ENCODE measurements at places on chromosomes 4 and X.

GRCh38 chrX:48937054-48937907 is 18.5 kb upstream of the PIM2 start:
- peak; percentile 49 for DNase-seq

DNA sequence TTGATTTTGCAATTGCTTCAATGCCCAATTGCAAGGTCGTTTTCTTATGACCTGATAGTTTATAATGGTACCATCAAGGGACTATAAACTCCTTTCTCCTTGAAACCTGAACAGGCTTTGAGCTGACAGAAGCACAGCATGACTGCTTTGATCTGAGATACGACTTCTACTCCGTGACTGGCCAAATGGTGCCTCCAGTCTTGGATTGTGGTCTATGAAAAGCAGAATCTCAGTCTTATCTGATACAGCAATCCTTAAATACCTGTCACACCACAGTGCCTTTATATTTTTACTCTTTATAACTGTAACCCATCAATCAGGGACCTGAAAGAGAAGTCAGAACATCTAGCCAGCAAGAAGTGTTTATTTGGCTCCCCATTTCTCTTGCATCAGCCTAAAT is 93.1 kb downstream of the DOCK11 start:
- no peak for DNase-seq

GRCh38 chr4:25401066-25401465 is 24.0 kb downstream of the ANAPC4 start:
- DNase-seq: peak; percentile 46

- DNase-seq: no peak
These were observed 6.2 kb downstream of the JADE3 start for GRCh38 chrX:46918434-46918833.

- DNase-seq: no peak
These were observed 133.2 kb upstream of the CT83 start for GRCh38 chrX:116596010-116596409.

DNA sequence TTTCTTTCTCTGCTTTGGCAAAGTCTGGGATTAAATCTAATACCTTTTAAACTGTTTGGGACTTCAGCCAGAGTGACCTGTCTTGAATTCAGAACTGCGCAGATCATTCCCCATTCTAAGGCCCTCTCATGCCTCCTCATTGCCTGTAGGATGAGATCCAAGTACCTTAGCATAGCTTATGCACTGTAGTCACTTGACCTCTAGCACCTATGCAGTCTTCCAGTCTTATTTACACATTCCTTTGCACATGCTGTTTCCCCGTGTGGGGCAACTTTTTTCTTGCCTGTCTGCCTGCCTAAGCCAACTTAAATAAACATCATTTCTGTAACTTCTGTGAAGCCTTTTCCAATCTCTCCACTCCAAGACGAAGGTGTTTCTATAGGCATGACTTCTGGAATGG is 68.4 kb downstream of the AR start:
- DNase-seq: no peak

GRCh38 chr4:146175541-146176453 is at the start of gene LSM6:
TSS of gene LSM6 (plus strand) at chr4:146175718. CDS start at chr4:146182922, 7,204 bp downstream.
- DNase-seq: peak; percentile 92

DNA sequence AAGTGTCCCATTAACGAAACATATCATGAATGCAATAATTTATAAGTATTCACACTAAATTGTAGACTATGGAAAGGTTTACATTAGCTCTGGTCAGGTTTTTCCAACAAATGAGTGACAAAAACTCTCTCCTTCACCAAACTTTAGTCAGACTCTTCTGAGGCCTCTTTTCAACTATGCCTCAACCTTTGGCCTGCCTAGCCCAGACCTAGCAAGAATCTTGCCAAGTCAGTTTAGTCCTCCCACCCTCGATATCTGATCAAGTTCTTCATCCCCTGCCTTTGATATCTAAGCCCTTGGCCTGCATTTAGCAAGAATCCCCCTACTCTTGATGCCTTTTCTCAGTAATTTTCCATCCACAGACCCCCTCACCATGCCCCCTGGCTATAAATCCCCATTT is 37.9 kb downstream of the CCDC158 start:
- DNase-seq: no peak

DNA sequence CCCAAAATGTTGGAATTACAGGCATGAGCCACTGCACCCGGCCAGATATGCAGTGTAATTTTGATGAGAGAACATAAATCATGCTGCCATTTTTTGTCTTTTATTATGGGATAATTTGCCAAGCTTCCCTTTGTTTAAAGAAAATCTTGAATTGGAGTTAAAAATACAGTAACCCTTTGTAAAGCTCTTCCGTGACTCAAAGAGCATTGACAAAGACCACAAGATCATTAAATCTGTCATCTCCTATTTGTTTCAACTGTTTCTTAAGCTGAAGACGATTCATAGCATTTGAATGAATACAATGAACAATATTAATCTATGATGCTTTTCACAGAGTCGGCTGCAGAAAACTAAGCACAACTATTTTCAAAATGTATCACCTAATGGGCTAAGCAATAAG is 132.6 kb downstream of the ANAPC4 start:
- DNase-seq: no peak

- peak; percentile 94 for DNase-seq
These were observed 75.0 kb downstream of the MGST2 start for GRCh38 chr4:139740531-139741041.

GRCh38 chr4:112532267-112532666 is 16.3 kb upstream of the NEUROG2 start:
- peak; percentile 43 for DNase-seq

DNA sequence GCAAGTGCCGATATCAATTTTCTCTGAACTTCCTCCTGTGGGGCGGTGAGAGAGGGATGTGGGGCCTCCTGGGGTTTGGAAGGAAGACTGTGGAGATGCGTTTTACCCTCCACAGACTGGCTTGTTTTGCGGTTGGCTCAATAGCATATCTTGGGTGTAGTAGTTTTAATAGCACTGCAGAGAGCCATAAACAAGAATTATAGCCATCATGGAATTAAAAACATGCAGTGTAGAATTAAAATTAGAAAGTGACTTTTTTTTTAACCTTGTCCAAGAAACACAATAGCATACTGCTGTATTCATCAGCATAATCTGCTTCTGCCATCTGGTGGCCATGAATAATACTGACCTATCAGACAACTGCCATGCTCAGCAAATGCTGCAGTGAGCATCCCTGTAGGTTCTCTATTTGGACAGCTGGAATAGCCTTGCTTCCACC is 47.3 kb upstream of the SCML1 start:
- peak; percentile 59 for DNase-seq

DNA sequence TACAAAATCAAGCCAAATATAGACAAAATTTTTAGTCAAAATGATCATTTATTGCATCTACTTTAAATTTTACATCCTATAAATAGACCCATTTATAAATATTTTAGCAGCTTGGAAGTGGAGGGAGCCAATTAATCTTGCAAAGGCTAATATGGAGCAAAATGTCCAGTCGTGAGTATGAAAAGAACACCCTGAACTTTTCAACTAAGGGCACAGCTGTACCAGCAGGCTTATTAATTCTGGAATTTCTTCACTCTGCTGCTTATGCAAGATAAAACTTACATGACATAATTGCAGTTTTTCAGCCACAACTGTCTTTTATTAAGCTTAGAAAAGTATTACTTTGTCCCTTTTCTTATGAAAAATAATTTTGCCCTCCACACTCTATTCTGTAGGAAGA is 22.9 kb upstream of the USP53 start:
- no peak for DNase-seq

GRCh38 chr4:179352221-179352620 is 1910.0 kb upstream of the AGA start:
- DNase-seq: no peak

DNA sequence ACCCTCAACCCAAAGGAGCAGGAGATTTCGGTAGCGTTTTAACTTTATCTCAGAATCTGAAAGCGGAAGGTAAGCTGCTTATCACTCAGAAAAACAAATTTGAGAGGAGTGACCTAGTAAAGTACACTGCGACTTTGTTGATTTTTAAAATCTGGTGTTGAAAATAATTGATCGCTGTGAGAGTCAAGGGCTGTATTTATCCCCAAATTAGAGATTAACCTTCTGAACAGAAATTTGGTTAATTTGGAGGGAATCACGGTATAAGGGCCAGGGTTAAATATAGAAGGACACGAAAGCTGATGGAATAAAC is 212 bp downstream of the CLCN4 start:
- DNase-seq: peak; percentile 42

DNA sequence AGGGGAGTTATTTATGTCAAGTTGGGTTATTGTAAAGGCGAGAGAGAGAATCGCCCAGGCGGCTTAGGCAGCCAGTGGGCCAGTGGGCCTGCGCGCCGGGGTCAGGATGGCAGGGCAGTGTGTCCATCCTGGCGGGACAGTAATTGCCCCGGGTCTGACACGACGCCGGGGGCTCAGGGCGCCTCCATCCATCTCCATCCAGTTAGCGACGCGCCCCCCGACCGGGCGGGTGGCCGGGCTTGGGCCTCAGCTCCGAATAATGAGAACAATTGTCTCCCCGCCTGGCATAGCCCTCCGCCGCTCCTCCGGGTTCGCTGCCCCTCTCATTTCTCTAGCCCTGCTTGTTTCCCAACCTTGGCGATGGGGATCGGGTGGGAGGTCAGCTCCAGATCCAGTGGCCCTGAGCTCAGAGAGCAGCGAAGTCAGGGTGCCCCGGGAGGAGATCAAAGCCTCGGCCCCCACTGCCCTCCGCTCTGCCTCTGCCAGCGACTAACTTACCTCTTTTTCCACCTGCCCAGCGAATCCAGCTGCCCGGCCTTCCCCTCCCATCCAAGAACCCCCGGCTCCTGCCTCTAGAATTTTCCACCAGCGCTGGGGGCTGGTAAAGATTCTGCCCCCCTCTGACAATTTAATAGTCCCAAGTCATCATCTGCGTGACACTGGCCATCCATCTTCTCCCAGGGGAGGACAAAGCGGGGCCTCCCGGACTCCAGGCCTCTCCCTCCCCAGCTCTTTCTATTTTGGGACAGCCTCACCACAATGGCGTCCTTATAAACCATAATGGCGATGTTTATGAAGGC is 56.9 kb upstream of the TMEM33 start:
- no peak for DNase-seq

DNA sequence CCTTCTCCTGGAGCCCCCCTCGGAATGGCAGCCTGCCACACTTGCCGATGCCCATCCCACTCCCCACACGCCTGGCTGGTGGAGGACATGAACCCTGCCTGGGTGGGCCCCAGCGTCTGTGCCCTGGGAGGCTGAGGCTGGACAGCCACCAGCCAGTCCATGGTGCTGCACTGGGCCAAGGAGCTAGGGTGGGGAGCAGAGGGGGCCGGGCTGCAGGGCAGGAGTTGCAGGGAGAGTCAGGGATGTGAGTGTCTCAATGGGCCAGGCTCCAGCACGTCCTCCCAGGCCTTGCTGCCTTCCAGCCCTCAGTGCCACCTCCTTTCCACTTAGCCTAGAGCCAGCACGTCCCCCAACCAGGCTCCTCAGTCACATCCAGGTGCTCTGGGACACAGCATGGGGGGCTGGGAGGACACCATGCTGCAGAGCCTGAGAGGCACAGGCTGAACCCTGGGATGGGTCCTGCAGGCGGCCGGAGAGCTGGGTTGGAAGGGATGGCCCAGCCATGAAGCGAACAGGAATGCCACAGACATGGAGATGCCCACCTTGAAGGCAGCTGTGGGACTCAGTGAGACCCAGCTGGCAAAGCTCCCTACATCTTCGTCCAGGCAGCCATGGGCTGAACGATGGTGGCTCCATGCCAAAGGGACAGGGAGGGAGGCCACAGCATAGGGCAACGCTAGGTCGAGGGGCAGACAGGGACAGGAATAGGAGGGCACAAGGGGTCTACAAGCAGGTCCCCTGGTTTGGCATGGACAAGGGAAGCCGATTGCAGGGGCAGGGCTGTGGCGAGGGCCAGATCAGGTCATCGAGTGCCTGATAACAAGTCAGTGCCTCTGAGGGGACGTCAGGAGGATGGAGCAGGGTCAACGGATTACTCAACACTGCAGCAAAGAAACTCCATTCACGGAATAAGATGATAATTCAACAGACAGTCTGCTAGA is 30.1 kb upstream of the MXD4 start:
- DNase-seq: peak; percentile 47

DNA sequence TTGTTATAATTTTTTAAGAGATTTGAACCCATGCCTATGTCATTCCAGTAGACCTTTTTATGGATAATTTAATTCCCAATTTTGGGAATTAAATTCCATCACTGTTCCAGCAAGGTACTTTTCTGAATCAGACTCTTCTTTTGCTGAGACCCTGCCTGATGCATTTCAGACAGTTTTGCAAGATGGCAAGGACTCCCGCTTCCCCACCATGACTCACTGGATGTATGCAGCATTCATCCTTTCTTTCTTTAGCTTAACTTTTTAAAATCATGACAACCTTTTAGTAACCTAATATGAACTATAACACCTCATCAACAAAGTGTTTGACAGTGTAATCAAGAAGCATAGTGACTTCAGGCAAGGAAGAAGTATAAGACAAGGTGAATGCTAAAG is 178.1 kb upstream of the LEF1 start:
- no peak for DNase-seq

- no peak for DNase-seq
These were observed 138.8 kb upstream of the VCX start for GRCh38 chrX:7704205-7704604.

DNA sequence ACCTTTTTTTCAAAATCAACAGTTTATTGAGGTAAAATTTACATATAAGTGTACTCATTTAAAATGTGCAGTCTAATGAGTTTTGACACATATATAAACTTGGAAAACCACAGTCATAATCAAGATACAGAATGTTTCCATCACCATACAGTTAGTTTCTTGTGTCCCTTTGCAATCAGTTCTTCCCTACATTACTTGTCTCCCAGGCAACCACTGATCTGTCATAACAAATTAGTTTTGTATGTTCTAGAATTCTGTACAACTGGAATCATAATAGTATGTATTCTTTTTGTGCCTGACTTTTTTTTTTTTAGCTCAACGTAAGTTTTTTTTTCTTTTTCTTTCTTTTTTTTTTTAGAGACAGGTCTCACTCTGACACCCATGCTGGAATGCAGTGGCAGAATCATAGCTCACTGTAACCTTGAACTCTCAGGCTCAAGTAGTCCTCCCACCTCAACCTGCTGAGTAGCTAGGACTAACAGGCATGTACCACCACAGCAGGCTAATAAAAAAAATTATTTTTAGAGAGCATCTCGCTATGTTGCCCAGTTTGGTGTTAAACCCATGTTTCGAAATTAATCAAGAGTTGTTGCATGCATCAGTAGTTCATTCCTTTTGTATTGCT is 26.9 kb downstream of the ARFIP1 start:
- DNase-seq: no peak

GRCh38 chrX:154019633-154020528 is at the start of gene IRAK1:
TSS of gene IRAK1 (minus strand) at chrX:154019902. CDS start at chrX:154019812, 90 bp downstream.
- DNase-seq: peak; percentile 99

- no peak for DNase-seq
These were observed 68.0 kb downstream of the ATP8A1 start for GRCh38 chr4:42588909-42589308.

GRCh38 chr4:188986271-188986689 is 847.0 kb downstream of the TRIML1 start:
- DNase-seq: peak; percentile 65

DNA sequence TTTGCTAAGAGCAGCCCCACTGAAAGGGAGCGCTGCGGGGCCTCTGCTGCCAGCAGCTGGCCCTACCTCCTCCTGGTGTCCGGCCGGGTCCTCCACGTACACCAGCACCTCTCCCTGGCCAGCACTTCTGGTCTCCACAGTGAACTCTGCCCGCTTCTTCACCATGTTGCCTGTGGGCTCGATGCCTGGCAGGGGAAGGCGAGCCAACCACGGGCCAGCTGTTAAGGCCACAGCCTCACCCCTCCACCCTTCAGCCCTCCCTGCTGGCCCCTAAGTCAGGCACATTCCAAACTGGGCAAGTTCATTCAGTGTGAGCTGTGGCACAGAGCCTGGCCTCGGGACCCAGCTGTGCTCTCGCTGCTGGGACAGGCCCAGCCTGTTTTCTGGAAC is 7.8 kb downstream of the FLNA start:
- DNase-seq: no peak

- DNase-seq: no peak
These were observed 17.5 kb upstream of the ZNF41 start for GRCh38 chrX:47500554-47500953.

All from osteoblast (primary cell).